OCI-LY7 (cell line): ENCODE measurements at places on chromosomes 11 and 22. TPM values are rescaled to one million over a fixed set of nuclear protein-coding genes. Genes with fewer than 3 reads are reported as not detected.

GPHA2 gene
- total RNA-seq, result not detected in 2 replicates

TREH gene
- not detected in 2 replicates for total RNA-seq

PHLDA2 gene
- 0.34 and 0.50 TPM in 2 replicates for total RNA-seq

VWCE gene
- total RNA-seq, result 4.1 and 5.5 TPM in 2 replicates

POU2AF1 gene
- total RNA-seq, result 285 and 315 TPM in 2 replicates

MMP27 gene
- total RNA-seq, result not detected in 2 replicates

CSRP3 gene
- total RNA-seq, result not detected in 2 replicates

CECR2 gene
- total RNA-seq, result 0.53 and 0.63 TPM in 2 replicates

ANKK1 gene
- total RNA-seq, result not detected in 2 replicates

DTX4 gene
- 9.4 and 9.9 TPM in 2 replicates for total RNA-seq

KRTAP5-10 gene
- not detected in 2 replicates for total RNA-seq

UCP2 gene
- total RNA-seq, result 358 and 389 TPM in 2 replicates

OR8D4 gene
- not detected in 2 replicates for total RNA-seq

GSTT2B gene
- total RNA-seq, result not detected in 2 replicates

SMIM35 gene
- 0.67 and 0.90 TPM in 2 replicates for total RNA-seq

NDUFC2 gene
- total RNA-seq, result 95.7 and 106 TPM in 2 replicates

NOX4 gene
- total RNA-seq, result not detected in 2 replicates

SHISA8 gene
- total RNA-seq, result 0.61 and 0.74 TPM in 2 replicates

CAVIN3 gene
- total RNA-seq, result not detected in 2 replicates

MMP12 gene
- not detected in 2 replicates for total RNA-seq

ART5 gene
- not detected in 2 replicates for total RNA-seq

NEFH gene
- total RNA-seq, result not detected in 2 replicates

GRAP2 gene
- not detected in 2 replicates for total RNA-seq

TRIM66 gene
- 19.0 and 20.8 TPM in 2 replicates for total RNA-seq

CARNS1 gene
- 0.21 and 0.41 TPM in 2 replicates for total RNA-seq

EHF gene
- not detected in 2 replicates for total RNA-seq

SGSM1 gene
- total RNA-seq, result not detected in 2 replicates

DCDC1 gene
- total RNA-seq, result not detected in 2 replicates

CCDC116 gene
- total RNA-seq, result 3.1 and 3.5 TPM in 2 replicates

DDX25 gene
- total RNA-seq, result 0.31 TPM in 1 of 2 replicates, not detected in the other

LMO2 gene
- total RNA-seq, result 0.89 and 2.0 TPM in 2 replicates

XRCC6 gene
- total RNA-seq, result 374 and 426 TPM in 2 replicates

GTSE1 gene
- 109 and 114 TPM in 2 replicates for total RNA-seq

LRRC56 gene
- 1.5 and 2.5 TPM in 2 replicates for total RNA-seq

MS4A6E gene
- total RNA-seq, result not detected in 2 replicates

FLRT1 gene
- total RNA-seq, result 0.11 TPM in 1 of 2 replicates, not detected in the other

TBX1 gene
- 0.23 TPM in 1 of 2 replicates, not detected in the other for total RNA-seq

PGA4 gene
- not detected in 2 replicates for total RNA-seq

SAA2 gene
- total RNA-seq, result not detected in 2 replicates

TSSK2 gene
- not detected in 2 replicates for total RNA-seq

SLC1A2 gene
- not detected in 2 replicates for total RNA-seq

GDPD4 gene
- total RNA-seq, result not detected in 2 replicates

TTC28 gene
- 0.24 and 0.55 TPM in 2 replicates for total RNA-seq

ELFN2 gene
- 0.83 and 1.8 TPM in 2 replicates for total RNA-seq

FIBIN gene
- total RNA-seq, result not detected in 2 replicates

ISX gene
- total RNA-seq, result not detected in 2 replicates

PANX3 gene
- not detected in 2 replicates for total RNA-seq

SPI1 gene
- total RNA-seq, result 71.2 and 73.3 TPM in 2 replicates

CRYBA4 gene
- total RNA-seq, result 1.3 TPM in 1 of 2 replicates, not detected in the other
